ENCODE measurements at places on chromosomes 5 and 9.

- no peak for DNase-seq
Measured at GRCh38 chr9:105515811-105516413, 42.0 kb upstream of the FKTN start.

- DNase-seq = no peak
Measured at GRCh38 chr9:121340676-121341392, 29.2 kb downstream of the STOM start.

GRCh38 chr9:116954731-116955130, 267.6 kb downstream of the TRIM32 start:
- DNase-seq = no peak

GRCh38 chr5:36270175-36270574, 28.4 kb upstream of the NADK2 start:
- DNase-seq = no peak

- DNase-seq = no peak
Measured at GRCh38 chr9:88759364-88759763, 224.4 kb downstream of the NXNL2 start.

GRCh38 chr9:107760469-107761242, 271.1 kb upstream of the KLF4 start:
- no peak for DNase-seq

DNA sequence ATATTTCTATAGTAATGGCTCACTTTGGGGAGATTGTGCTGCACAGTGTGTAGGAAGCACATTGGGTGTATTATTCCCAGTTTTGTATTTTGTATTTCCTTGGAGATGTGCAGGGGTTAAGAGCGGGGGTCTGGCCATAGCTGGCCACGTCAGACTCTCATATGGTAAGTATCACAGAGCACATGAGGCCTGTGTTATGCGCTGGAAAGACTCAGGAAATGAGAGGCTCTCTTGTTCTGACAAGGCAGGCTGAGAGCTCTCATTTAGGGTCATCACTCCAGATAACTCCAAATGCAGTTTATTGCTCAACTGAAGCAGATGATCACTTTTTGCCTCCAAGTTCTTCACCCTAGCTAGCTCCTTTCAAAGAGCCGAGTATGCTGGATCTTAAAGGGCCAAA, 205.7 kb downstream of the NTRK2 start:
- no peak for DNase-seq

DNA sequence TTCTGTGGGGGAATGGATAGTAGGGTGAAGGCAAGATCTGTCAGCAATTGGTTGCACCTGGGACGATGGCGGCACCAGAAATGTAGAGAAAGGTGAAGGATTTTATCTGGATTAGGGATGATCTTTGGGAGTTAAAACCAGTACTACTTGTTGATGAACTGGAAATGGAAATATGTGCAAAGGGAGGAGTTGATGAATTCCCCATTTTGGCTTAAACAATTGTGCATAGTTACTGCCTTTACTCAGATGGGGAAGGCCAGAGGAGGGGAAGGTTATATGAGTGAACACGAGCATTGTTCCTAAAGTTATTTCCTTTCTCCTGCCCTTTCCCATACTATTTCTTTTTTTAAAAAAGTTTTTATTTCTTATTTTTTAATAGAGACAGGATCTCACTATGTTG, 19.1 kb downstream of the NNT start:
- no peak for DNase-seq

GRCh38 chr5:5271786-5272321, 131.7 kb downstream of the ADAMTS16 start:
- DNase-seq = no peak

- DNase-seq = peak; percentile 19
Measured at GRCh38 chr9:128102861-128103588, 24.5 kb downstream of the PTGES2 start.

GRCh38 chr5:117456866-117457470, 882.3 kb upstream of the SEMA6A start:
- no peak for DNase-seq

DNA sequence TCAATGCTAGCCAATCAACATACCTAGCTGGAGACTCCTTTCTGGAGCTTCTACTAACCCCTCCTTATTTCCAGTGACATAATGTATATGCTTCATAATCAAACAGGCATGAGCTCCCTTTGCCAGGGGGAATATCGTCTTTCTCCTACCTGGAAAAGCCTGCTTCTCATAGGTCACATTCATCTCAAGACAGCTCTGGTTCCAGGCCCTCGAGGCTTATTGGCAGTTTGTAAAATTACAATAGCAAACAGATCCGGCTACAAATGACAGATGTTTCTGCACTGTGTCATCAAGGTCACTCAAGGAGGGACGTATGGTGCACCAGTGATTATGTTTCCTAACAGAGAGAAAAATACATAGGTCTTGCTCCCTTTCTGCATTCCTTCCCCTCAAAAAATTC, 140.0 kb downstream of the SAXO1 start:
- DNase-seq = no peak

DNA sequence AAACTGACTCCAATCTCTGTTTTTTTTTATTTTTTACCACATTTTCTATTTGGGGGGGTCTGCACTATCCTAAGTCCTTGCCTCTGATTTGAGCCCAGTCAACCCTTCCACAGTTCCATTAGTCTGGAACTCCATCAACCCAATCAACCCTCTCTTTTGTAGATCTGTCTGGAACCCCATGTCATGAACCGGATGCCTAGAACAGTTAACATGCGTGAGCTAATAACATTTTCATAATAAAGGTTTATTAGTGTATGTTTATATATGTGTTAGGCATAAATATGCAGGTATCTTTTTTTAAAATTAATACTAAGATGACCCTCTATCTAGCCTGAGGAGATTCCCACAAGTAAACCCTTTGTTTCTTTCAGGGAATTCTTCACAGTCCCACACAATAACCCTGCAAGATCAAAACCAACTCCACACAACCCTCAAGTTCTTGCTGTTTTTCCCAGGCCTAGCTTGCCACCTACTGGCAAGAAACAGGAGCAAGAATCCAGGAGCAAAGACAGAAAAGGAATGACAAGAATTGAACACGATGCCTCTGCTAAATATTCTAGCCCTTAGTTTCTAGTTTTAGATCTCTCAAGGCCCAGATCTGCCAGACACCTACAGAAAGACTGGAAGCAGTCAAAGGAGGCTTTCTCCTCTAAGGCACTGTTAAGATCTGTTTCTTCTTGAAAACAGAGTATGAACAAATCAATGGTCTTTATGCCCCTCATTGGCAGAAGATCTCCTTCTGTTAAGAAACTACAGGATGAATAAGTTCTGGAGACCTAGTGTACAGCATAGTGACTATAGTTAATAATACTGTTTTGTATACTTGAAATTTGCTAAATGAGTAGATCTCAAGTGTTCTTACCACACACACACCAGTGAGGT, 100.4 kb downstream of the TRIM36 start:
- DNase-seq = no peak

- no peak for DNase-seq
Measured at GRCh38 chr5:1792842-1793266, 6.8 kb downstream of the MRPL36 start.

DNA sequence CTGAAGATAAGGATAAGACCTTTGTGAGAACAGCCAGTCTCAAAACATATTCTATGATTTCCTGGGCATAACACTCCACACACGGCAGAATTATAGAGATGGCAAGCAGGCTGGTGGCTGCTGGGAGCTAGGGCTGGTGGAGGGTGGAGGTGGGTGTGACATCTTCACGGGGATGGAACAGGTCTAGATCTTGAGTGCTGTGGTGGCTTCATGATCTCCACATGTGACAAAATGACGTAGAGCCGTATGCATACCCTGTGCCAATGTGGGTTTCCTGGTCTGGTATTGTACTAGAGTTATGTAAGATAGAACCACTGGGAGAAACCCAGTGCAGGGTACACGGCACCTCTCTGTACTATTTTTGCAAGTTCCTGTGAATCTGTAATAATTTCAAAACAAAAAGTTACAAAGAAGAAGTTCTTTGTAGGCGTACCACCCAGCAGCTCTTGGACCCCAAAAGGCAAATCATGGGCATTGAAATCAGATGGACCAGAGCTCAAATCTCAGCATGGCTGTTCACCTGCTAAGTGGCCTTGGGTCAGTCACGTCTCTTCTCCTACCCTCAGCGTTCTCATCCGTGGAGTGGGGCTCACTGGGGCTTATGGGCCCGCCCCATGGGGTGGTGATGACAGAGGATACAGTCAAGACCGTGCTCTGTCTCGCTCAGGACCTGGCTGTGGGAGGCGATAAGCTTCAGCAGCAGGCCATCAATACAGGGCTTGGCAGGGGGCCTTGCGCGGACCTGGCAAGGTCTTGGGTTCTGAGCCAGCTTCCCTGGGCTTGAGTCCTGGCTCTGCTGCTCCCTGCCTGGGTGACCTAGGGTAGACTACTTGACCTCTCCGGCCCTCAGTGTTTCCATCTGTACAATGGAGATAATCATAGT, 74.7 kb upstream of the UNC5A start:
- no peak for DNase-seq

GRCh38 chr5:124844371-124844920, 98.0 kb upstream of the ZNF608 start:
- DNase-seq = no peak

GRCh38 chr9:28407351-28407750, 834.1 kb upstream of the C9orf72 start:
- no peak for DNase-seq

- DNase-seq = no peak
Measured at GRCh38 chr5:16883176-16883575, 52.9 kb downstream of the MYO10 start.

- no peak for DNase-seq
Measured at GRCh38 chr5:135829179-135829578, 5.3 kb upstream of the SLC25A48 start.

DNA sequence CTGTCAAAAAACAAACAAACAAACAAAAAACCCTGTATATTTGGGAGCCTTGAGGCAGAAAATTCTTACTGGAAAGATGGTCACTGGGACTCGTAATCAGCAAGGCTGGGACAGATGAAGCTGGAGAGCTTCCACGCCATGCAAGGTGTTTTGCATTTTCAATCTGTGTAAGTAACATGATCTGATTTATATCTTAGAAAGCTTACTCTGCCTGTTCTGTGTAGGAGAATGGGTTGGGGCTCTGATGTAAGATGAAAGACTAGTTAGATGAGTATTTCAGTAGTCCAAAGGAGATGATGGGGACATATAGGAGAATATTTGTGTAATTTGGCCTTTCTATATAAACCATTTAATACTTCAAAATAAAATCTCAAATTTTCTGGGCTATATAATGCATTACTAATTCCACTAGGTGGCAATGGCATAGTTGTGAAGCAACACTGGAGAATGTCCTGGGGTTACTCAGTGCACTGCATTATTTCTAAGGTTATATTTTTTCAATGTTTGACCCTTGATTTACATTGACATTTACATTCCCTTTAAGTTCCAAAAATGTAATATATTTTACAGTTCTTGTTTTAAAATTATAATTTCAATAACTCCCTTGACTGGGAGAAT, 21.9 kb upstream of the FSD1L start:
- no peak for DNase-seq

DNA sequence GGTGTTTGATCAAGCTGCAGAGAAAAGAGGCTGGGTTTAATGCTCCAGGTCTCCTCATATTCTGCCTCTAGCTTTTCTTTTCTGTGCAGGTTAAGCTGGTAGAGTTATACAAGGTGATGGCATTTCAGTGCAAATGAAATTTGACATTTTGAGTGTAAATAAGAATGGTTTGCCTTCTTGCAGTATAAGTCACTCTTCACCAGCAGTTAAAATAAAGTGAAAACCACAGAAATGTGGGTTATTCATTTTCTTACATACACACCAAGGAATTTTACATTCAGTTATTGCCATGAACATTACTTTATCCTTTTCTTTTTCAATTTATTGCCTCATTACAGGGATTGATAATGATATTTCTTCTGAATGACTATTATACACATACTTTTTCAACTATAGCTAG, 337.5 kb upstream of the PCSK5 start:
- DNase-seq = no peak

GRCh38 chr5:2288968-2289367, 406.2 kb upstream of the IRX4 start:
- no peak for DNase-seq

- no peak for DNase-seq
Measured at GRCh38 chr5:37836592-37837413, 3.0 kb downstream of the GDNF start.

GRCh38 chr9:134545543-134546245, 95.9 kb upstream of the COL5A1 start:
- no peak for DNase-seq

DNA sequence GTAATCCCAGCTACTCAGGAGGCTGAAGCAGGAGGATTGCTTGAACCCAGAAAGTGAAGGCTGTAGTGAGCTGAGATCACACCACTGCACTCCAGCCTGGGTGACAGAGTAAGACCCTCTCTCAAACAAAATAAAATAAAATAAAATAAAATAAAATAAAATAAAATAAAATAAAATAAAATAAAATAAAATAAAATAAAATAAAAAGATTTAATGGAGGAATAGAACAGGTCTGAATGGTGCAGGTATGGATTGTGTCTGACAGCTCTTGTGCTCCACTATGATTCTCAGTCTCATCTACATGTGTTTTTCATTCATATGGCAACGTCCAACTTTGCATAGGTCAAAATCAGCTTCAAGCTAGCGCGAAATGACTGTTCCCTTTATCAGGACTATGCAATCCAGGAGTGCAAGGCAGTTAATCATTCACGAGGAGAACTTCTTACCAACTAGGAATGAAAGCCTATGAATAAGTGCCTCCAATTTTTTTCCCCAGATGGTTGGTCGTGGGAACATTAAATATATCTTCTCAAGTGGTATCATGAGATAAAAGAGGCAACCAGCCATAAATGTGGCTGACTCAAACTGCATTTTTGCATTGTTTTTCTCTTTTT, 1392.3 kb upstream of the CDH9 start:
- DNase-seq = no peak

DNA sequence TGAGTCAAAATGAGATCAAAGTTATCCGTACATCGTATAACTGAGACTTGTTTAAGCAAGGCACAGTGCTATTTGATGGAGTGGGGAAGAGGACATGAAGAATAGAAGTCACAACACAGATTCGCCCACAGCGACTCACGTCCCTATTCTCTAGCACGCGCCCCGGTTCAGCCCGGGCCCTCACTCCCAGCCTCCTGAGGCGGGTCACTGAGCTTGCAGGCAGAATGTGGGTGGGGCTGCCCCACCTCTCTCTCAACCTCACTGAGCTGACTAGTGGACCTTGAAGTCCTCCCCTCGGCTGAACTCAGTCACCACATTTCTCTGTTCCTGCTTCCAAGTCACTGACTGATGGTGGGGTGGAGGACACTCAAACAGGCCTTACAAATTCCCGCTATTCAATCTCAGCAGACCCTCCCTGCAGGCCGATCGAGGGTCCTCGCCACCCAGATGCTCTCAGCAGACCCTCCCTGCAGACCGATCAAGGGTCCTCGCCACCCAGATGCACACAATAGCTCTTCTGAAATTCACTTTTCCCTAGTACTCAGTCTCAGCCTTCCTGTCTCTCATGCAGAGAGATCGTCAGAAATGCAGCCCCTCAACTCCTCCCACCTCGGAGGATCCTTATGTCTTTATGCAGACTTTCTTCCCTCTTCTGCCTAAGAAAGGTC, 12.9 kb downstream of the GLDC start:
- no peak for DNase-seq

- DNase-seq = peak; percentile 52
Measured at GRCh38 chr9:100601216-100601615, 23.3 kb downstream of the CAVIN4 start.

Data from SHP77 treated with DMSO at 0.1 percent for 48 hours (cell line).